ENCODE measurements at places on chromosomes 6 and 20.

DNA sequence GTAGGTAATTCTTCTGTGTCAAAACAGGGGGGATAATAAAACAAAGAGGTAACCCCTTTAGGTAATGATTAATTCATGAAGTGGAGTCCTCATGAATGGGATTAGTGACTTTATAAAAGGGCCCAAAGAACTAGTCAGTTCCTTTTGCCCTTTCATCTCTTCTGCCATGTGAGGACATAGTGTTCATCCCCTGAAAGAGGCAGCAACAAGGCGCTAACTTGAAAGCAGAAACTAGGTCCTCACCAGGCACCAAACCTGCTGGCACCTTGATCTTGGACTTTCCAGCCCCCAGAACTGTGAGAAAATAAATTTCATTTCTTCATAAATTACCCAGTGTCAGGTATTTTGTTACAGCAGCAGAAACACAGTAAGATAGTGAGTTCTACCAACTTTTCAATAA is 16.4 kb upstream of the BRPF3 start:
- no peak for DNase-seq

DNA sequence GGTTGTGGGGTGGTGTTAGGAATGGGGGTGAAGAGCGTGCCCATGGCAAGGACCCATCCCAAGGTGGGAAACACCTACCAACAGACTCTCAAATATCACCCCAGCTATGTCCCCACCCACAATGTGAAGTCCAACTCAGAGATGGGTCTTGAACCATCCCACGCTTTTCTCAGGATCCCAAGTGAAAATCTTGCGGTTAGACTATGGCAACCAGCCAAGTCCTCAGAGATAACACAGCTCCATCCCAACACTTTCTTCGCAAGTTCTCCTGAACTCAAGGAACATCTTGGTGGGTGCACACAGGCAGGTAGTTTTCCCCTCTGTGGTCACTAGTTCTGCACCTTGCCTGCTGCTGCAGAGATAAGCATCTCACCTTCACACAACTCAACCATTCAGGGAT is 116.0 kb downstream of the CDC5L start:
- no peak for DNase-seq

- DNase-seq, result no peak
These were observed 456.5 kb downstream of the UTRN start for GRCh38 chr6:144741659-144742058.

GRCh38 chr20:12383821-12384220 is 466.1 kb downstream of the BTBD3 start:
- no peak for DNase-seq
